Mesothelial cell of epicardium (in vitro differentiated cells): ENCODE measurements at places on chromosomes 2 and 18. TPM values are rescaled to one million over a fixed set of nuclear protein-coding genes. Genes with fewer than 3 reads are reported as not detected.

BABAM2 gene
- total RNA-seq: 36.3 to 45.6 TPM (median 43.5 TPM) in 3 replicates

UCN gene
- total RNA-seq: 3.1 to 5.1 TPM (median 4.4 TPM) in 3 replicates

IL1R1 gene
- total RNA-seq: 10.8 to 13.6 TPM (median 13.3 TPM) in 3 replicates

RNF138 gene
- 28.5 to 37.9 TPM (median 31.9 TPM) in 3 replicates for total RNA-seq

ZNF396 gene
- total RNA-seq: 1.2 to 1.8 TPM (median 1.6 TPM) in 3 replicates

NPHP1 gene
- total RNA-seq: 3.8 to 5.3 TPM (median 5.1 TPM) in 3 replicates

PLCD4 gene
- total RNA-seq: 1.0 to 1.5 TPM (median 1.3 TPM) in 3 replicates
